ENCODE measurements at places on chromosomes 6 and 20.
A peak's percentile ranks its signal among the peaks of the same experiment; 100 is the strongest.

GRCh38 chr20:16314320-16314719 lies 258.9 kb downstream of the KIF16B start:
- no peak for DNase-seq

- no peak for DNase-seq
Measured at GRCh38 chr20:5469111-5469510, 152.4 kb upstream of the PROKR2 start.

- DNase-seq = no peak
Measured at GRCh38 chr20:11921321-11921720, 3.6 kb downstream of the BTBD3 start.

DNA sequence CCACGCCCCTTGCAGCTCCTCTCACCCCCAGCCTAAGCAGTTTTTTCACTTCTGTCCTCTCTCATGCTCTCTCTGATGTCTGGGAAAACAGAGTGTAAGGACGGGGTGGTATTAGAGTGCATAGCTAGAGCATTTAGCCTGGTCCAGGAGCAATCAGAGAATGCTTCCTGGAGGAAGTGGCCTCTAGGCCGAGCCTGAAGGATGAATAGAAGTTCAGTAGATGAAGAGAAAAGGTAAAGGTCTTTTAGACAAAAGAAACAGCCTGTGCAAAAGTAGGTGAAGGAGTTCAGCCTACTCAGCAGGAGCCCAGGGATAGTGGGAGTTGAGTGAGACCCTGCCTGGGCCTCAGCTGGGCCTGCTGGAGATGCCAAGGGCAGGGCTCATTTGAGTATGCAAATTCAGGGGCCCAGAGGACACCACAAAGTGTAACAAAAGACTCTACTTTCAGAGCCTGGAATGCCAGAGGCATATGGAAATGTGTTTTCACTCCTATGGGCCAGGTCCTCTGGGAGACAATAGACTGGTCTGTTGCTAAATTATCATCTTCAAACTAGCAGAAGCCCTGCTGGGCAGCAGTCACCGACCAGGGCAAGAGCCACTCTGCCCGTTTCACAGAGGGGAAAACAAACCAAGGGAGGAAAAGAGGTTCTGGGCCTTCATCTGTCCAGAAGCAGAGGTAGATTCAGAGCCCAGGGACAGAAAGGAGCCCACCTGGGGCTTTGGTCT lies 19.7 kb upstream of the TM9SF4 start:
- DNase-seq = no peak

- no peak for DNase-seq
Measured at GRCh38 chr6:146697921-146698320, 99.1 kb downstream of the ADGB start.

- no peak for DNase-seq
Measured at GRCh38 chr6:46331461-46331860, 159.8 kb downstream of the RCAN2 start.

DNA sequence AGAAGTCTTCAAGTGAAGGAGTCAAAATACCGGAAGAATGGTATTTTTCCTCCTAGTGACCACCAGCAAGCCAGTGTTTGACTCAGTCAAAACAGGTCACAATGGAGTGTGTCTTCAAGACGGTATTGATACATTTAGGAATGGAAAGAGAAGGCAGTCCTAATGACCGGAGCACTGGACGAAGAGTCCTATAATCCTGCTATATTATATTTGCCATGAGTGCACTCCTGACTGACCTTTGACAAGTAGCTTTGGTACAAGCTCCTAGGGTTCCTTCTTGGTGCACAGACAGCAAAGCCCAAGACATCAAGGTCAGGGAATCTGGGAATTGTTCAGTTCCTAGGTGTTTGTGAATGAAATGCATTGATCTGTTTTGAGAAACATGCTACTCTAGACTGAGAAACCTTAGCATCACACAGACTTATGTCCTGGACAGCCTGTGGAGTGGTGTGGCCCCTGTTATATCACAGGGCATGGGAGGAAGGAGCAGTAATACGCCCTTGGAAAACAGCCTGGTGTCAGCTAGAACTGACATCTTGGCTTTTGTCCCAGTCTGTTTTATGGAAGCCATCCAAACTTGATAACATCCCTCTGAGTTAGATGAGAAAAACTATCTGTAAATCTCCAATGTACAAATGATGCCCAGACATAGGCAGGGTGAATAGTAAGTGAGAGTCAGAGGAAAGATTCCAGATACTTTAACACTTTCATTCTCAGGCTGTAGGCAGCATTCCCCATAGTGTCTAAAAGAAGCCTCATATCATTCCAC lies 18.5 kb downstream of the NOX3 start:
- no peak for DNase-seq

DNA sequence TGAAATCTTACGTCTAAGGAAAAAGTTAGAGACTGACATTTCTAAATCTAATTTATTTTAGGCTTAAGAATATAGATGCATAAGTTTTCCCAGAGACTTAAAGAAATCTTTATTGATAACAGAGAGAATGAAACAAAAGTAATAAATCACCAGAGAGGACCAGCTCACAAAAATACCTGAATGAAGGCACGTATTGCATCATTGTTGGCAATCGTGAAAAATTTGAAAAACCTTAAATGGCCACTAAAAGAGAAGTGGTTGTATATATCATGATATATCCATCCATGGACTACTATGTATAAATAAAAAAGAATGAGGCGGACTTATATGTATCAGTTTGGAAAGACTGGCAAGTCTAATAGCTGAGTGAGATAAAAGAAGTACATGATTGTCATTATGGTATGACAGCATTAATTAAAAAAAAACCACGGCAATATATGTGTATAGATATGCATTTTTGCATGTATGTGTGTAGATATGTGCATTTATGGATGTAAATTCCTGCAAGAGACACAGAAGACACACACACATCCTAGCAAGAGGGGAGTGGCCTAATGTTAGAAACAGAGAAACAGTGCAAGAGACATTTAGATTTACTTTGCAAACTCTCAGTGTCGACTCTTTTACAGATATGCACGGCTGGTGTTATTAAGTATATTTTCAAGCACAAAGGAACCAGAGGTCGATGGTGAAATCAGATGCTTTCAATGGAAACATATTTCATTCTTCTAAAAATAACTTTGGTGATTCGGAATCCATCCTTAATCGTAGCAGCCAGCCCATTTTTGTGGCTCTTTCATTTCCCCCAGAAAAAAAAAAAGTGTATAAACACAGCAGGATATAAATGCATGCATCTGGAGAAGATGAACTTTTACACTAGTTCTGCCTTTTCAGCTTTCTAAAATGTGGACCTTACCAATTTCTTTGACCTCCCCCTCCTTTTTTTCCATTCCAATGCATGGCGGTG lies 156.1 kb upstream of the SALL4 start:
- DNase-seq = no peak

GRCh38 chr20:48486065-48486464 lies 341.7 kb downstream of the PREX1 start:
- no peak for DNase-seq

DNA sequence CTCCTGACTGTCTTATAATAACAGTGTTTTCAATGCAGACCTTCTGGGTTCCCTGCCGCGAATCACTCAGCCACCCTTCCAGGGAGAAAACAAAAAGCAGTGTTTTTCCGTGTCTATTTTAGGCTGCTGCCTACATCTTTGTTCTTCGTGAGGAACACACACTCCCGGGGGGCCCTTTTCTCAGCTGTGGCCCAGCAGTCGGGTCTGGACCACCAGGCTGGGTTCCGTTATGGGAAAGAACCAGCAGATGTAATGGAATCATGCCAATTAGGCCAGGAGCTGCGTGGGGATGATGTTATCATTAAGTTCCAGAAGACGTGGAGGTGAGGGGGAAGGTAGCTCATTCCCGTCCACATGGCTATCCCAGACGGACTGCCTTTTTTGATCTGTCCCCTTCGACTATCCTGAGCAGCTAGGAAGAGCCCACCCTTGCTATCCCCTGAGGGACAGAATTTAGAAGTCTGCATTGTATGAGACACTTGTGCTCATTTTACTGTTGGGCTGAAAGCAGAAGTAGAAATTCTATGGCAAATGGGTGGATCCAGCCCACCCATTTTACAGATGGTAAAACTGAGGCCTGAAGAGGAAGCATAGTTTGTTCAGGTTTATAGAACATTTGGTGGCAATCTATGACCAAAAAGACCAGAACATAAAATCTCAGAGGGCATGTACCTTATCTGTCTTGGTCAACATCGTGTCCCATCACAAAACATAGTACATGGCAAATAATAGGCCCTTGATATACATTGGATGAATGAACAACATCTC lies 54.5 kb downstream of the KCNB1 start:
- no peak for DNase-seq

GRCh38 chr6:132937466-132937906 lies 123.1 kb downstream of the RPS12 start:
- DNase-seq = peak; percentile 41

DNA sequence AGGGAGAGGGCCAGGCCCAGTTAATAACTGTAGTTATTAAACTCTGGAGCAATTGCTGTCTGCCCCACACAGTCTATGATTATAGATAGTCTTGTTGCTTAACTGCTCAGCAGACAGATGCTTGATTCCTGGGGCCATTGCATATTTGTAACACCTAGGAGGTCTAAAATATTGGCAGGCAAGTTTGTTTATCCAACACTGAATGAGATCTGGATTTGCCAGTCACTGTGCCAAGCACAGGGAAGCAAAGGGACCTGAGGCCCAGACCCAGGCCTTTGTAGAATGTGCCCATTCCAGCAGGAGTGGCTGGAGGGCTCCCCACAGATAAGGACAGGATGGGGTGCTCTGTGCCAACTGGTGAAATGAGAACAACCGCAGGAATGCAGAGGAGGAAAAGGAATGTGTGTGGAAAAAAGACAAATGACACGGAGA lies 17.6 kb upstream of the ENTPD6 start:
- no peak for DNase-seq

GRCh38 chr6:31896856-31897611 lies 464 bp downstream of the EHMT2 start:
- no peak for DNase-seq

- no peak for DNase-seq
Measured at GRCh38 chr6:170027647-170028043, 263.2 kb downstream of the DLL1 start.

- DNase-seq = no peak
Measured at GRCh38 chr6:41527721-41528408, 18.3 kb upstream of the FOXP4 start.

GRCh38 chr6:157090736-157091135 lies 232.6 kb downstream of the TMEM242 start:
- no peak for DNase-seq

- no peak for DNase-seq
Measured at GRCh38 chr20:56795492-56795891, 166.4 kb downstream of the TFAP2C start.

- no peak for DNase-seq
Measured at GRCh38 chr6:26197933-26198721, 110.9 kb downstream of the HFE start.

DNA sequence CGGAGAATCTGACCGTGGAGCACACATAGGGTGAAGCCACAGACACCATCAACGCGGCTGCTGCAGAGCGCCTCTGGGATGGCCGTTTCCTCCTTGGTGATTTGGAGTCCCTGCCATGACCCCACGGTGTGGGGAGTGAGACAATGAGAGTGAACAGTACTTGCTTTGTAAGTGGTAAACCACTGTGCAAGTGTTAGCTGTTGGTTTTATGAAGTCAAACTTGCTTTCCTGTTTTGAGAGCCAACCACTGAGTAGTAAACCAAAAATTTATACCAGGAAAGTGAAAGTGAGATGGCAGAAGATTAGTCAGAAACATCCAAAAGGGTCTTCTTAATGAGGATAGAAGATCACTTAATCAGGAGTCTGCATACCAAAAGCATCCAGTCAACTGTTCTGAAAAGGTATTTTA lies 160.7 kb downstream of the FOXC1 start:
- no peak for DNase-seq

- no peak for DNase-seq
Measured at GRCh38 chr20:56202493-56203077, 45.9 kb upstream of the MC3R start.

DNA sequence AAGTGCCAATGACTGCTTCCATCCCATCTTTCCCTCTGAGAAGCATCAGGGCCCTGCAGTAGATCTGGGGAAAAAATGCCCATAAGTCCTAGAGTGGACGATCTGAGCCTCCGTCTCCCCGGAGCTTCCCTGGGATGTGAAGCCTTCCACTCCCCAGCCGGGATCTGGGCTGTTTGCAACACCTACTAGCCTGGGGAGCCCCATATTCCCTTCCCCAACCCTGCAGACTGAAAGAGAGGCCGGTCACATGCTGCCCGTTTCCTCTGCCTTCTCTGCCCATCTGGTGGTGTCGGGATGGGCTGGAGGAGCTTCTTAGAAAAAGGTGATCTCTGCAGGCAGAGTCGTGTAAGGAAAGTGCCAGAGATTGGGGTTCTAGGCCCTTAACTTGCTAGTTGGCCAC lies 1.1 kb downstream of the SNPH start:
- no peak for DNase-seq

GRCh38 chr20:40639132-40639531 lies 49.9 kb downstream of the MAFB start:
- no peak for DNase-seq

DNA sequence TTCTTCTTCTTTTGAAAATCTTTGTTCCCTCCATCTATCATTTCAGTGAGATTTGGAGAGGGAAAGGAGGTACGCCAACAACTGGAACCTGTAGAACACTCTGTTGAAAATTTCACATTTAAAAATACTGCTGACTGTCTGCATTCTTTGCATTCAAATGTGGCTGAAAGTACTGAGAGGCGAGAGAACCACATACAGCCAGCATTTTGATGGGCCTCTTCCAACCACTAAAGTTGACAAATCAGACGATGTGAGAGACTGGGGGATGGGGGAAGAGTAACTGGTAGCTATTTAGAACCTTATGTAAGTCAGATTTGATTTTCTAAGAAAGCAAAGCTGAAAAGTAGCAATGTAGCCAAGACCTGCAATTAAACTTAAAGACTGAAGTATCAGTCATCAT lies 77.5 kb downstream of the FKBP5 start:
- DNase-seq = no peak

GRCh38 chr6:161701056-161701455 lies 427.2 kb upstream of the AGPAT4 start:
- DNase-seq = no peak

GRCh38 chr6:136360783-136361182 lies 71.1 kb upstream of the BCLAF1 start:
- DNase-seq = no peak

DNA sequence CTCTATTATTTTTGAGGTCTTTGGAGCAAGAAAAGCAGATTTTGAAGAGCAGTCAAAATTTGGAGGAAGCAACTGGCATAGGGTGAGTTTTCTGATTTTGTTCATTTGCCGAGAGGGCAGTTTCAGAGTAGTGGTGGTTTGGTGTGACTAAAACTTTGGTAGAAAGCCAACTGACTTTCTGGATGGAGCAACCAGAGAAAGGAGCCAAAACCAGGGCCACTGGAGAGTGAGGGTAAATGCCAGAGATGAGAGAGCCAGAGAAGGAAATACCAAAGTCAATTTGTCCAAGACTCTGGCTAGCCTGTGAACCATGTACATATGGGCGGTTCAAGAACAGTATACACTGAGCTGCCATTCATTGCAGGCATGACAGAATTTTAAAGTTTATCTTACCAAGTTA lies 40.5 kb upstream of the ZBTB24 start:
- DNase-seq = no peak

- DNase-seq = no peak
Measured at GRCh38 chr6:122701666-122702065, 77.8 kb upstream of the FABP7 start.

- no peak for DNase-seq
Measured at GRCh38 chr6:2783188-2783963, 18.2 kb downstream of the WRNIP1 start.

- DNase-seq = no peak
Measured at GRCh38 chr20:21376626-21377025, 20.7 kb downstream of the NKX2-4 start.

Data from epithelial cell of proximal tubule (primary cell).